Posterior vena cava (tissue), 2 donors: ENCODE measurements at places on chromosomes 13 and 19. TPM values are rescaled to one million over a fixed set of nuclear protein-coding genes. Genes with fewer than 3 reads are reported as not detected.

- DNase-seq, result no peak
These were observed 202.7 kb upstream of the GPC6 start for GRCh38 chr13:93023929-93024328.

DNA sequence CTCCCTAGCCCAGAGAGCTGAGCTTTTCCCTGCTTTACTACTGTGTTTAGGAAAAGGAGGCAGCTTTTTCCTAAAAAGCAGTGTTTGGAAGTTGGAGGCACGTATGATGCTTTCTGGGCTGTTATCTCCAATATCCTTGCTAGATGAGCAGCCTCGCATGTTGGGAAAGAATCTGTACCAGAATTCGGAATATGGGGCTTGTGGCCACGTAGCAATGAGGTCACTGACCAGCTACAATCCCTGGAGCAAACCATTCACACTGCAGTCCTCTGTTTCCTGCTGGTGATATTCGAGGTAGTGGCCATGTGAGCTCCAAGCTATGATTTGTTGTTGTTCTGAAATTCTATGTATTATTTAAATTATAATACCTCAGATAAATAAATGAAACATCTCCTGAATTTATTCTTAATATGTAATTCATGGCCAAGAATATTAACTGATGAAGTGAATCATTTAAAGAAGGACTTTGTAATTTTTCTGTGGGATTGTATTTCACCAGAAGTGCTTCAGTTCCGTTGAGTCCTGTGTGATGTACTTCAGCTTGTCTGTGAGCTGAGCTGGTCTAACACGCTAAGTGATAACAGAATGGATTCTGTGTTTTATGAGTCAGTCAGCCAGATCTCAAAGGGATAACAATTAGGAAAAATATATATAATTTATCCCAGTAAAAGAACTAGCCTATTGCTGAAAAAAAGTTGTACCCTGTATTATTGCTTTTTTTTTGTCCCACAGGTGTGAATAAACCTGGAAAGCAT lies 319.5 kb downstream of the SHISA2 start:
- DNase-seq, result no peak

- DNase-seq, result peak; percentile 75
These were observed 31.4 kb upstream of the C13orf46 start for GRCh38 chr13:114005206-114005724.

DNA sequence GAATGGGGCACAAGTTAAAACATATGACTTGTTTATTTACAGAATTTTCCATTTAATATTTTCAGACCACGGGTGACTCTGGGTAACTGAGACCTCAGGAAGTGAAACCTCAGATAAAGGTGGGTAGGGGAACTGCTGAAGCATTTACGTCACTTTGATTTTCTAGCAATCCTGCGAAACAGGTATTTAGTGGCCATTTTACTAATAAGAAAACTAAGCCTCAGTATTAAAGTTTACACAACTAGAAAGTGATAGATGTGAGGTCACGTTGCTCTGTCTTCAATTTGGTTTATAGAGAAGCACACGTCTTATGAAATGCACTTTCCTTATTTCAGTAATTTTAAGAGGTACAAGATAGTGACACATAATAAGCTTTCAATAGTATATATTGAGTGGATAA lies 402.8 kb downstream of the FGF9 start:
- DNase-seq, result no peak

GRCh38 chr13:84648069-84648640 lies 765.9 kb upstream of the SLITRK1 start:
- no peak for DNase-seq

DNA sequence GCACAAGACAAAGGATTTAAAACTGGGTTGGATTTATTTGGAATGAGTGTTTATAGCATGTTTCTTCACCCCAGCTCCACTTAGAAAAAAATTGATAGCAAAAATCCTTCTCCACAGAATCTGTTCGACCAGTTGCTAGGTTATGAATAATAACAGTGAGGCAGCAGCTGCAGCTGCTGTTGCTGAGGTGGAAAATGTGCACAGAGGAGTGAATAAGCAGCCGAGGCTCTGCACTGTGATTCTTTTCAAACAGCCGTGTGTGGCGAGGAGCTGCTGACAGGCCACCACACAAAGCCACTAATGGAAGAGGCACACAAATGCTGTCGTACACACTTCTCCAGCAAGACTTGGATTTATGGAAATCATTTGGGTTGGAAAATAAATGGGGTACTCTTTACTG lies 6.4 kb upstream of the RASL11A start:
- no peak for DNase-seq

- DNase-seq, result peak; percentile 54
These were observed 375.7 kb upstream of the SPRY2 start for GRCh38 chr13:80716610-80717081.

The FXYD7 gene
- not detected for total RNA-seq
